ENCODE measurements at places on chromosomes 5 and 9.
A peak's percentile ranks its signal among the peaks of the same experiment; 100 is the strongest.

- no peaks in the 10 kb centered on the region for H3K27me3 ChIP-seq
- no peak overlapping the region for H3K27ac ChIP-seq
- H3K4me3 ChIP-seq, result no peak overlapping the region
- H3K36me3 ChIP-seq, result no peaks in the 10 kb centered on the region
- peak; percentile 80 for DNase-seq
- no peaks in the 10 kb centered on the region for H3K4me1 ChIP-seq
Observed at GRCh38 chr5:4563400-4563799, 576.7 kb upstream of the ADAMTS16 start.

DNA sequence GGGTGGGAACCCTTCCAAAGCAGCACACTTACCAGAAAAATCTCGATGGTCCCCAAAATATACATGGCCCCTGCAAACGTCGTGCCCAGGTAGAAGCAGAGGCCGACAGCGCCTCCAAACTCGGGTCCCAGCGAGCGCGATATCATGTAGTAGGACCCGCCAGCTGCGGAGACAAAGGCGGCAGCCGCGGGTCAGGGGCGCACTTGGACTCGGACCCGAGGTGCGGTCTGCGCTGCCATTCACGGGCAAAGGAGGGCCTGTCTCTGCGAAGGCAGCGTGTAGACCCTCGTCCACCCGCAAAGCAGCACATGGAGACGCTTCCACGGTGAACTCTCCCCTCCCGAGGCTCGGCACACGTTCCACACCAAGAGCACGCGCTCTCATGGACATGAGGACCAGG, 25.0 kb downstream of the SLC12A7 start:
- DNase-seq, result no peak
- no peak overlapping the region for H3K27ac ChIP-seq
- no peak overlapping the region for H3K4me3 ChIP-seq
- H3K27me3 ChIP-seq, result no peaks in the 10 kb centered on the region

- no peak for DNase-seq
- H3K27me3 ChIP-seq, result no peaks in the 10 kb centered on the region
- no peaks in the 10 kb centered on the region for H3K36me3 ChIP-seq
- no peak overlapping the region for H3K27ac ChIP-seq
- H3K4me1 ChIP-seq, result no peaks in the 10 kb centered on the region
- no peak overlapping the region for H3K4me3 ChIP-seq
Observed at GRCh38 chr9:117671468-117671867, 32.7 kb upstream of the TLR4 start.

GRCh38 chr9:99016681-99017387, 73.1 kb downstream of the COL15A1 start:
- H3K27me3 ChIP-seq, result no peaks in the 10 kb centered on the region
- H3K27ac ChIP-seq, result no peak overlapping the region
- H3K4me3 ChIP-seq, result no peak overlapping the region
- DNase-seq, result no peak
- H3K36me3 ChIP-seq, result no peaks in the 10 kb centered on the region

DNA sequence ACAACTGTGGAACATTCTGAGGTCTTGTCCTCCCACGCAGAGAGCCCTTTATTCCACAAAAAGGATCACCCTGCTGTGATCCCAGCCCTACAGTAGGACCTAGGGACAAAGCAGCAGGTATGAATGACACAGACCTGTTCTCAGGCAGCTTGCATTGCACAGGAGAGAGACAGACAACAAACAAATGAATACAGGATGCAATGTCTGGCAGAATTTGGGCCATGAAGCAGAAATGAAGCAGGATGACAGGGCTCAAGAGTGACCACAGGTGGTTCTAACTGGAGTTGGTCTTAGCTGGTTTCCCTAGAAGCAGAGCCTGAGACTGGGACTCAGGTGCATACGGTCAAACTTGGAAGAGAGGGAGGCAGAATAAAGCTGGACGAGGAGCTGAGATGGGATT, 388.8 kb downstream of the CDK5RAP2 start:
- H3K27me3 ChIP-seq, result peaks cover 11% of the 10 kb centered on the region
- H3K4me3 ChIP-seq, result no peak overlapping the region
- H3K4me1 ChIP-seq, result no peaks in the 10 kb centered on the region
- DNase-seq, result no peak
- no peak overlapping the region for H3K27ac ChIP-seq
- no peaks in the 10 kb centered on the region for H3K36me3 ChIP-seq

All from endodermal cell (in vitro differentiated cells).